ENCODE measurements at places on chromosomes 4 and X.

- no peak for DNase-seq
Measured at GRCh38 chrX:9560219-9560618, 95.4 kb downstream of the TBL1X start.

DNA sequence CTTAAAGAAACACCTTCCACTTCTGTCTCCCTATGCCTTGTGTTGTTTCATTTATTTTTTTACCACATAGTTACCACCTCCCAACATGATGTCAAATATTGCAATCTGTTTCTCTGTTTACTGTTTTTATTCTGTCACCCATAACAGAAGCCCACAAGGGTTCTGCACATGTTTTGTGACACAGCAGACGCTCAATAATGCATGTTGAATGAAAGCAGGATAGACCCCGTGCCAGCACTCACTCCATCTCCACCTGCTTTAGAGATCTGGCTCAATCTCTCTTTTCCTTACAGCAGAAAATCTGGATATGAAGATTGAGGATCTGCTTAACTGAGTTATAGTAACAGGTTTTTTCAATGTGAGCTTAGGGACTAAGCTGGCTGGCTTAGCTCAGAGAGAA lies 116.8 kb upstream of the NUDT10 start:
- no peak for DNase-seq

GRCh38 chr4:80062527-80062926 lies 10.5 kb downstream of the ANTXR2 start:
- no peak for DNase-seq

DNA sequence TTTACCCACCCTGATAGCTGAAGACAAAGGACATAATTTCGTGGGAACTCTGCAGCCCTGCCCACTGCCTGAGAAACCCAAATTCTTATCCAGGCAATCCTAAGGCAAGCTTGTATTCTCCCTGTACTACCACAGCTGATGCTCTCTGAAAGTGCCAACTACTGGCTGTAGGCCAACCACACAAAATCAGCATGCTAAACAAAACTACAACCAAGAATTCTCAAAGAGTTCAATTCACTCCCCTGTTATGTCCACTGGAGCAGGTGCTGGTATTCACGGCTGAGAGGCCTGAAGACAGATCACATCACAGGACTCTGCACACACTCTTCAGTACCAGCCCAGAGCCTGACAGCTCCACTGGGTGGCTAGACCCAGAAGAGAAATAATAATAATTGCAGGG lies 375.9 kb upstream of the NDST4 start:
- no peak for DNase-seq

GRCh38 chr4:88045021-88045420 lies 37.6 kb downstream of the PKD2 start:
- DNase-seq, result no peak

GRCh38 chr4:146359771-146360170 lies 145.4 kb downstream of the REELD1 start:
- no peak for DNase-seq

Data from astrocyte of the cerebellum (primary cell).